ENCODE measurements at places on chromosomes 16 and 17.

DNA sequence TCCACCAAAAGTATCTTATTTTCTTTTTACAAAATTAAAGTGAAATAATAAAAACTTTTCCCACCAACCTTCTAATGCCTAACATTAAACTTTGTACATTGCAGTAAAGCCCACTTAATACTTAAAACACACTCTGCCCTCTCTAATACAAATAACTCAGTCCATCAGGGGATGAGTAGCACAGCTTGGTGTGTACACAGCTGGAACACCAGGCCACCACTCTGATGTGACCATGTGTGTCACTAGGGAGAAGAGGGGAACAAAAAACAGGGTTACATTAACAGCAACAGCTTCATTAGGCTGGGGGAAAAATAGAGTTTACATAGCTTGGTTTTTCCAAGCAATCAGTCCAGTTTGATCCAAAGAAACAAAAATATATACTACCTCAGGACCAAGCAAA lies 295.0 kb downstream of the CEP112 start:
- no peak for DNase-seq

DNA sequence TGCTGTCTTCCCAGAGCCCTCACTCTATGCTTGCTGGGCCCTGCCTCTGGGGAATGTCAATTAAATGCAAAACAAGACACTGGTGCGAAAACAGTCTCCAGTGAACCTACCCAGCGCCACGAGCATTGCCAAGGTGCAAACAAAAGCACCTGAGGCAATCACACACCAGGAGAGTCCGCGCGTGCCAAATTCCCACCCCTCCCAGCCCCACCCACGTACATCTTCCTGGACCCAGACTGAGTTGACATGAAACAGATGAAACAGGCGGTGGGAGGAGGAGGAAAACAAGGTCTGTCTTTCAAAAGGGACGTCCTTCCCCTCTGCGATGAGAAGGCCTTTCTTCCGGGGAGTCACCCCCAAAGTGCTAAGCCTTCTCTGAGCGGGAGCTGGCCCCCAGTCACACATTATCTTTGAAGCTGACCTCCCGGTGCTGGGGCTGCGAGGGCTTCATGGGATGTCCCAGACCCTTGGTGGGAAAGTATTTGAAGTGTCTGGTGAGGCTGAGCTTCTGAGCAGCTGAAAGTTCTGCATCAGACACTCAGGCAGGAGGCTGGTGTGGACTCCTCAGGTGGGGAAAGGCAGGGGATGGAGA lies 200.4 kb downstream of the AXIN2 start:
- DNase-seq, result no peak

DNA sequence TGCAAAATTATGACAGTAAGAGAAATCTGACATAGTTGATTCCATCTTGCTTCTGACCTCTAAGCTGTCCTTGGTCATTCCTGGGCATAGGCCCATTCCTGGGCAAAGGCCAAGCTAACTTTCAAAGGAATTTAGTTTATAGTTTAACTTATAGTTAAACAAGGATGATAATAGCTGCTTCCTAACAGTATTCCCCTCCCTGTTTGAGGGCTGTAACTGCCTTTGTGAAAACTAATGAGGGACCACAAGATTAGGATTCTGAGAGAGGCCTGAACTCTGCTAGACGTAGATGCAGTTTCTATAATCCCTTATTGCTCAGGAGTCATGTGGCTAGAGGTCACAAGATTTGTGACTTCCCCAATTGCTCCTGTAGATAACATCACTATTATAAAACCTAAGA lies 80.2 kb upstream of the ASIC2 start:
- no peak for DNase-seq

DNA sequence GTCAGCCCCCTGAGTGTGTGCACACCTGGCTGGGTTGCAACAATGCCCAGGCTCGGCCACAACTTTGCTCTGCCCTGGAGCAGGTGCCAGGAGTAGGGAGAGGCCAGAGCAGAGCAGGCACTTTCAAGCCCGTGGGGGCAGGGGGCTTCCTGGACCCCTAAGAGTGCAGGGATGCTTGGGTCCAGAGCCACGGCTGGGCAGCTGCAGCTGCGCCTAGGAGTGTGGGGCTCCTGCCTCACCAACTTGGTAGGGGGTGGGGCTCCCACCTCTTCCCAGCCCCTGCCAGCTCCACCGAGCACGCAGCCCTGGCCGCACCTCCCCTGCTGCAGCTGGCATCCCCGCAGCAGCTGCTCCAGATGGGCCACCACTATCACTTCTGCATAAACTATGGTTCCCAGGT lies 7.8 kb downstream of the OR3A2 start:
- no peak for DNase-seq

GRCh38 chr16:81706327-81707295 lies 72.5 kb upstream of the PLCG2 start:
- no peak for DNase-seq

DNA sequence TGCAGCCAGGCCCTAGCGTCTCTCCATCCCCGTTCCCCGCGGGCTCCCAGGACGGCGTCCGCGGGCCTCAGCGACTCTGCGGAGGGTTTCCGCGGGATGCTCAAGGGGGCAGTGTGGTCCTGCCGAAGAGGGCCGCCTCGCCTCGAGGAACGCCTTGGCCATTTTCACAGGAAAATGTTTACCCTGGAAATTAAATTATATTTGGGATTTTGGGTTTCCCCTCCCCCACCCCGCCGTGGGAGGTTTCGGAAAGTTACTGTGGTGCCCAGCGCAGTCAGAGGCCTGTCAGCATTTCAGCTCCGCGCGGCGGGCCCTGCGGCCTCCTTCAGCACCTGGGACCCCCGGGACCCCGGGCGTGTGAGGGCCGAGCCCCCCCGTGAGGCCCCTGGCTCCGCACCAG lies 94.5 kb downstream of the PCTP start:
- DNase-seq, result no peak

DNA sequence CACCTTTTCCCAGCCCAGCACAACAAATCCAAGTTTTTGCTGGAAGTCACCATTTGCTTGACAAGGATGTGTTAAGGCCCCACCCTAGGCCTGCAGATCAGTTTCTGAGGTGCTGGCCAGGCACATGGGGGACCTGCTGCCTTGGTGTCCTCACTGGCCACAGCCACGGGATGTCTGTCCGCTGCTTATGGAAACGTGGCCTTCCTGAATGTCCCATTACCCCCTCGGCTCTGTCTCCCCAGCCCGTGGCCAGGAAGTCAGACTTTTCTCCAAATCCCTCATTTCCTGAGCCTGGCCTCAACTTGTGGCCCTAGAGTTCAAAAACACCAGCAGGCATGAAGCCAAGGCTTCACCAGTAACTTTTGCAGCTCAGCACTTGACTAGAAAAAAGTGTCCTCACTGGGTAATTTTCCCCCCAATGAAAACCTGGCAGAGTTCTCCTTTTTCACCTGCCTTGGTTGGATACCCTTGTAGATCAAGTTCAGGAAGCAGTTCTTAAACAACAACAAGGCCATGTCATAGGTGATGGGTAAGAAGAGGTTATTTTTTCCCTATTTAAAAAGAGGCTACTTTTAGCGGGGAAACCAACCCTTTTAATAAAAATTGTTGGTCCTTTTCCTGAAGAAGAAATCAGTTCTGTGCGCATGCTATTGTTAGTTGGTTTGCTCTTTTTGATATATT lies 80.8 kb downstream of the SOCS1 start:
- no peak for DNase-seq

GRCh38 chr17:65332375-65332774 lies 195.2 kb downstream of the RGS9 start:
- DNase-seq, result no peak

GRCh38 chr16:56889206-56889605 lies 24.2 kb downstream of the SLC12A3 start:
- DNase-seq, result no peak

DNA sequence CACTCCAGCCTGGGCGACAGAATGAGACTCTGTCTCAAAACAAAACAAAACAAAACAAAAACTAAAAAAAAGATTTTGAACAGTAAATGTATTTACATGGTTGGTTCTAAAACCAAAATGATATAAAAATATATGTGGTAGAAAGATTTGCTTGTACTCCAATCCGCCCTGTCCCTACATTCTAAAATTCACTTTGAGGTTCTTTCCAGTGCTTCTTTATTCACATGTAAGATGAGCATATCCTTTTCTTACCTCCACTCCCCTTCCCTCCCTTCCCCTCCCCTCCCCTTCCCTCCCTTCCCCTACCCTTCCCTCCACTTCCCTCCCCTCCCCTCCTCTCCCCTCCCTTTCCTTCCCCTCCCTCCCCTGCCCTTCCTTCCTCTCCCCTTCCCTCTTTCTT lies 34.4 kb downstream of the RAP1GAP2 start:
- DNase-seq, result no peak

- no peak for DNase-seq
Measured at GRCh38 chr17:82061047-82061925, 4.3 kb downstream of the DUS1L start.

- no peak for DNase-seq
Measured at GRCh38 chr16:55179852-55180585, 144.0 kb upstream of the IRX6 start.

- DNase-seq, result no peak
Measured at GRCh38 chr16:29312835-29313558, 93.5 kb downstream of the NPIPB11 start.

- peak; percentile 33 for DNase-seq
Measured at GRCh38 chr16:3637371-3637923, 17.0 kb upstream of the DNASE1 start.

DNA sequence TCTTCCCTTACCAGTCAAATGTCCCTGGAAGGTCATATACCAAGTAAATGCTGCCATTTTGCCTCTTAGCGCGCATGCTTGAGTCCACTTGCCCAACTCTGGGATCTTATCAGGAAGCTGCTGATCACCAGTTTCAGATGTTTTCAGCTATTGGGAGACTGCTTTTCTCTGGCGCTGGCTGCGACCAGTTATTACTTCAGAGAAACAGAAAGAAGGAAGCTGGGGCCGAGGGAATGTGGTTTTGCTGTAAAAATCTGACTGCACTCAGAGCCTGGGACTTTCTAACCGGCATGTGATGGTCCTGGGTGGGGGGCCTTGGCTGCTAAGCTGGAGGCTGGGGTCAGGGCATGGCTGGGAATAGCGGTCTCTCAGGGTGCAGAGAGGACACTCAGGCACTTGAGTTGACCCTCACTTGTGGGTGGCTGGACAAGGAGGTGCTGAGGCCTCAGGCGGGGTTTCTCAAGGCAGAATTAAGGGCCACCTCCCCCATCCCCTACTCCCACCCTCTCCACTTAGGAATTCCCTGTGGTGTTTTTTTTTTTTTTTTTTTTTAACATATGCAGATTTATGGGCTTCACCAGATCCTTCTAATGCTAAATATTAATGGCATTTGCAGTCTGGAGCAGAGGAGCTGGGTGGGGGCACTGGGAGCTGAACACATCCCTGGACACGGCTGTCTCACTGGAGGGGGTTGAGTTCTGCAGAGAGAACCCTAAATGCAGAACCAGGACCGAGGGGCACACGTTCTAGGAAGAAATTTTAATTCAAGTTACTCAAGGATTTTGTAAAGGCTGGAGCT lies 145.8 kb downstream of the CYLD start:
- DNase-seq, result no peak

DNA sequence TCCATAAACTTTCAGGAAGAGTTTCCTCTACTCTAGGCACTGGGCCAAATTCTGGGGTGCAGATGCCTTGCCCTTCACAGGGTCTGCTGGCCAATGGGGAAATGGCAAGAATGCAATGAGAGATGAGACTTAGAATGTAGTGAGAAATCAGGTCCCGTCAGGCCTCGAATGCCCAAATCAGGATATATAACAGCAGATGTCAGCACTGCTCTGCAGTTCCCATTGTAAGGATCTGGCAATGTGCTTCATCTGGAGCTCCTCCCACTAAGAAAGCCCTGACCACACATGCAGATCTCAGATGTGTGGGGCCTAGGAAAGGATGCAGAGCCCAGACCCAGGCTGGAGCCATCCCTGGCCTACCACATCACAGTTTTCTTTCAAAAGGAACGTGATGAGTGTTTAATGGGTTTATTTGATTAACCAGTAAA lies 13.9 kb upstream of the LPCAT2 start:
- peak; percentile 61 for DNase-seq

- no peak for DNase-seq
Measured at GRCh38 chr16:49701065-49701685, 154.7 kb downstream of the ZNF423 start.

GRCh38 chr16:49621241-49622083 lies 234.4 kb downstream of the ZNF423 start:
- DNase-seq, result no peak

- DNase-seq, result peak; percentile 72
Measured at GRCh38 chr17:46194393-46195216, 1.4 kb upstream of the KANSL1 start.

GRCh38 chr16:3915426-3916260 lies 35.1 kb upstream of the CREBBP start:
- no peak for DNase-seq

DNA sequence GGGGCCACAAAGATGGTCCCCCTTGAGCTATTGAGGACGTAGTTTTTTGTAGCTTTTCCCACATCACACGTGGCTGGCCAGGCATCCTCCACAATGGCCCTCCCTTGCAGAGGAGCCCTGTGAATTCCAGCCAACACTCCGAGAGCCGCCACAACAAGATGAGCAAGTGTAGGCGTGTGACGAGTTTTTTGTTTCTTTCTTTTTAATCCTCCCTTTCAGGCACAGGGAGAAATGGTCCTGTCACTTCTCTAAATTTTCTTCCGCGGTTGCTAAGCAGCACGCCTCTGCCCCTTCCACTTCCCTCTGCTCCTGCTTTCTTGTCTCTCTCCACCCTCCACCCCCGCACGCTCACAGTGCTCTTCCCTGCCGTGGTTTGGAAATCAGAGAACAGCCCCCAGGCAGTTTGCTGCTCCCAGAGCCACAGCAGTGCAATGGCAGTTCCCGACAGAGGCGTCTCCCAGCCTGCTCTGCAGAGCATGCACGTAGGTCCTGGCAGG lies 68.0 kb upstream of the MRTFB start:
- peak; percentile 45 for DNase-seq

DNA sequence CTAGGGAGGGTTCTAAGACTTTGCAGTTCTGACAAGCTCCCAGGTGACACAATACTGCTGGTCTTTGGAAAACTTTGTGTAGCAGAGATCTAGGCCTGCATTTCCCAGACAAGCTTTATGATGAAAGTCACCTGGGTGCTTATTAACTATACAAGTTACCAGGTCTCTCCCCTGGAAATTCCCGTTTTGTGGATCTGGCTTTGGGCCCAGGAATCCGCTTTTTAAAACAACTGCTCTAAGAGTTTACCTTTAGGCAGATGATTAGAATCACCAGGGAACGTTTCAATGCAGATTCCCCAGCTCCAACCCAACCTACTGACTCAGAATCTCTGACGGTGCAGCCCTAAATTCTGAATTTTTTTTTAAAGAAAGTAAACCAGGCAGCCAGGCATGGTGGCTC lies 36.3 kb downstream of the MYH3 start:
- no peak for DNase-seq

- no peak for DNase-seq
Measured at GRCh38 chr17:44499722-44500121, 3.5 kb downstream of the GPATCH8 start.

GRCh38 chr16:1812732-1813163 lies 13.9 kb downstream of the HAGH start:
- DNase-seq, result peak; percentile 16
